ENCODE measurements at places on chromosomes 6 and 20.

DNA sequence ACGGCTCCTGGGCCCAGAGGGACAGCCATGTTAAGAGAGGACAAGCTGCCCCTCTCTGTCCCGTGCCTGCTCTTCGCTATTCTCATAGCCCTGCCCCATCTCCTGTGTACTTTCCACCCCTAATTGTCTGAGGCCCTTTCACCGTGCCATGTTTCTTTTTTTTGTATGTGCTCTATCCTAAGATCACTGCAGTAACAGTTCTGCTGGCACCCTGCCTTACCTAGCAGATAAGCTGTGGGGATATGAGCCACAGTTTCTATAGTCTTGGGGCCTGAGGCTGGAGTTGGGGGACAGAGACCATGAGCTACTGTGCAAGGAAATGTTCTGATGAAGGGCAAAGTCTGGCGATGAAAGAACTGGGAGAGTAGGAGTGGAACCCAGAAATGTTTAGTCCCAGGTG, 269.5 kb upstream of the CITED2 start:
- no peak for DNase-seq

GRCh38 chr20:36491901-36492617, 49.3 kb upstream of the MYL9 start:
- peak; percentile 45 for DNase-seq

- DNase-seq = no peak
These were observed 60.5 kb upstream of the GGTLC1 start for GRCh38 chr20:24049081-24049480.

GRCh38 chr6:137678451-137678850, 184.3 kb upstream of the OLIG3 start:
- no peak for DNase-seq

DNA sequence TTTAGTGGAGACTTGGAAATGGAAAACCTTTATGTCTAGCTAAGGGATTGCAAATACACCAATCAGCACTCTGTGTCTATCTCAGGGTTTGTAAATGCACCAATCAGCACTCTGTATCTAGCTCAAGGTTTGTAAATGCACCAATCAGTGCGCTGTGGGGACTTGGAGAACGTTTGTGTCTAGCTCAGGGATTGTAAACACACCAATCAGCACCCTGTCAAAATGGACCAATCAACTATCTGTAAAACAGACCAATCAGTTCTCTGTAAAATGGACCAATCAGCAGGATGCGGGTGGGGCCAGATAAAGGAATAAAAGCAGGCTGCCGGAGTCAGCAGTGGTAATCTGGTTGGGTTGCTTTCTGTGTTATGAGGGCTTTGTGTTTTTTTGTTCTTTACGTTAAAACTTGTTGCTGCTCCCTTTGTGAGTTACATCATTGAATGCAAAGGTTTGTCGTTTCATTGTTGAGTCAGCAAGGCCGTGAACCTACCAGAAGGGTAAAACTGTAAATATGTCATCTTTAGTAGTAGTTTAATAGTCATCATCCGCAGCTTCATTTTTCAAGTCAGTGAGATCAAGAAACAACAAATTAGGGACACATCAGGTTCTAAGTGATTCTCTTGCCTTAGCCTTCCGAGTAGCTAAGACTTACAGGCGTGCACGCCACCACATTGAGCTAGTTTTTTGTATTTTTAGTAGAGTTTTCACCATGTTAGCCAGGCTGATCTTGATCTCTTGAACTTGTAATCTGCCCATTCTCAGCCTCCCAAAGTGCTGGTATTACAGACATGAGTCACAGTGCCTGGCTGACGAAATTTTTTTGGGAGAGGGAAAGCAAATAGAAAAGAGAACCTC, 22.7 kb upstream of the NUP153 start:
- DNase-seq = no peak

- DNase-seq = no peak
These were observed 939.5 kb downstream of the EPHA7 start for GRCh38 chr6:92479831-92480230.

GRCh38 chr6:6952484-6952883, 155.3 kb upstream of the RREB1 start:
- DNase-seq = no peak

DNA sequence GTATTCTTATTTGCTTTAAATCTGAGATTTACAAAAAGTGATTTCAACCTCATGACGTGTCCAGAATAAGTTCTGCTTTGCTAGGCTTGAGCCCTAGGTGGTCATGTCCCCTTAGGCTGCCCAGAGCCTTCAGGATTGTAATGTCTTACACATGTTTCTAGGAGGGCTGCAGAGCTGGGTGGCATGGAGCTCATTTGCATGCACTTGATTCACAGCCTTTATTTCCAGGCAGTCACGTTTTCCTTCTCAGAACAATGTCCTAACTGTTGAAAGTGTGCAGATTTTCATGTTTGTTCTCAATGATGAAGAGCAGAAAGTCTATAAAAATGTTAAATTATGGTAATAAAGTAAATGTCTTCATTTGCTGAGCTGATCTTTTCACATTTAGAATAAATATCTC, 448.6 kb upstream of the SOX4 start:
- no peak for DNase-seq

DNA sequence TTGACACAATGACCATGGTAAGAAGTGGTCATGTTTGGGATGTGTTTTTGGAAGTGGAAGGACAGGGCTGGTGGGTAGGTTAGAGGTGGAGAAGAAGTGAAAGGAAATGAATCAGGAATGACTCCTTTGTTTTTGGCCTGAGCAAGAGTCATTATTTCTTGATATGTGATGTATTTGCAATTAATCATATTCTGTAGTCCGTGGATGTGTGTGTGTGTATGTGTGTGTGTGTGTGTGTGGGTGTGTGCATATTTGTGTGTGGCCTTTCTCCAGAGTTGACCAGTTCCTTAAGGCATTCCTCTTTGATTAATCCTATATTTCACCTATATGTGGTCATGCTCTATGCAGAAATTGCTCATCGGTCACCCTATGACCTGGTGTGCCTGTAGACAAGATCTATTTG, 130.7 kb downstream of the UTRN start:
- DNase-seq = no peak

DNA sequence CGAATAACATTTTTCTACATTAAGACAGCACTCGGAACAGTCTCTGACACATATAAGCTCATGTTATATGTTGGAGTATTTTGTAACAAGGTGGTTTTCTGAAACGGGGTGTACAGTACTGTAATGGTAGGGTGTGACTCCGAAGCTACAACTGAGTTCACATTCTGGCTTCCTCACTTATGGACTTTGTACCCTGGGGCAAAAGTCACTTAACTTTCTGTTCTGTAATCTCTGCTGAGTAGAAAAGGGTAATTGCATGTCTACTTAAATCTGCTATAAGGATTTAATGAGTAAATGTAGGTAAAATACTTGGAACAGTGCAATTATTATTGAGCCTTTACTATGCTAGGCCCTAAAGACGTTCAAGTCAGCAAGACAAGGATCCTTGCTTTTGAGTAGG, 4.7 kb upstream of the LTV1 start:
- DNase-seq = no peak

GRCh38 chr20:38825901-38826625, 20.6 kb downstream of the PPP1R16B start:
- DNase-seq = no peak

DNA sequence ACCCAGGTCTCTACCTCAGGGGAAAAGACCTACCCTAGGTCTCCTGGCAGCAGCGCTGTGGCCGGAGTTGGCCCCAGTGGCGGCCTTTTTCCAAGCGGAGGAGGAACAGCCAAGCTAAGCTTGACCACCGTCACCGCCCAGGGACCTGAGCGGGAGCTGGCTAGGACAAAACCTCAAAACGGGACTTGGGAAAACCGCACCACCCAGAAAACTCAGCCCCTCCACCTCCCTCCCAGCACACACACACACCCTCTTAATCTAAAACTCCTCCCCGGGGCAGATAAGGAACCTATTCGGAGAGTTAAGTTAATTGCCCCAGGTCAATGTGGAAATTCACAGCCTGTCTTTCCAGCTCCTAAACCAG, 2.7 kb upstream of the TRERF1 start:
- DNase-seq = no peak

DNA sequence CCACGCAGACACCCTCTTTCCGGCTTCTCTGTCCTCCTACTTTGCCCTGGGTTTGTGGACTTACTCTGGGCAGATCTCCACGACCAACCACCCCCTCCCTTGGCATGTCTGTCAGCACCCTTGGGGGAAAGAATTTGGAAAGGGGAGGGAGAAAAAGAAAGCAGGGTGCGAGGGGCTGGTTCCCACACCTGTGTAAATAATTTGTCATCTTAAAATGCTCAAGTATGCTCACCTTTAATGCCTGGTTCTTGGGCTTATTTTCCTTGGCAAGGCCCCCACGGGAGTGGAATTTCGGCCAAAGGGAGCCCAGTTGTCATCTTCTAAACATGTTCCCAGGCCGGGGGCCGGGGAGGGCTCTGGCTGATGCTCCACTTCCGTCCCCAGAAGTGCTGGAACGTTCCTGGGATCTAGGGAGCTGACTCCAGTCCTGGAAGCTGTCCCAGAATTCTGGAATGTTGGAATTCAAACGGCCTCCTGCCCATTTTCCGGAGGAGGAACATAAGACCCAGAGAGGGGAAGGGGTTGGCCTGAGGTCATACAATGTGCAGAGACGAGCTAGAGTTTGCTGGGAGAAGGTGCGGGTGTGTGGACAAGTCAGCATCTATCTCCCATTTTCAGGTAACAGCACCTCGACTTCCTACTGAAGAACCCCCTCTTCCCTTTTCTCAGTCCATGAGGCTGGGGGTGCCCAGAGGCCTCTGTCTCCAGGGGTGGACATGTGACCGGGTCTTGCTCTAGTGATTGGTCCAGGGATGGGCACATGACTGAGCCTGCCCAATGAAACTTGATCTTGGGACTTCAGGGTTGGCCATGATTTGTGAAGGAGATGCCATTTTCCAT, 122.3 kb downstream of the CEBPB start:
- DNase-seq = no peak

- DNase-seq = no peak
These were observed 12.3 kb downstream of the CYP21A2 start for GRCh38 chr6:32050562-32050961.

DNA sequence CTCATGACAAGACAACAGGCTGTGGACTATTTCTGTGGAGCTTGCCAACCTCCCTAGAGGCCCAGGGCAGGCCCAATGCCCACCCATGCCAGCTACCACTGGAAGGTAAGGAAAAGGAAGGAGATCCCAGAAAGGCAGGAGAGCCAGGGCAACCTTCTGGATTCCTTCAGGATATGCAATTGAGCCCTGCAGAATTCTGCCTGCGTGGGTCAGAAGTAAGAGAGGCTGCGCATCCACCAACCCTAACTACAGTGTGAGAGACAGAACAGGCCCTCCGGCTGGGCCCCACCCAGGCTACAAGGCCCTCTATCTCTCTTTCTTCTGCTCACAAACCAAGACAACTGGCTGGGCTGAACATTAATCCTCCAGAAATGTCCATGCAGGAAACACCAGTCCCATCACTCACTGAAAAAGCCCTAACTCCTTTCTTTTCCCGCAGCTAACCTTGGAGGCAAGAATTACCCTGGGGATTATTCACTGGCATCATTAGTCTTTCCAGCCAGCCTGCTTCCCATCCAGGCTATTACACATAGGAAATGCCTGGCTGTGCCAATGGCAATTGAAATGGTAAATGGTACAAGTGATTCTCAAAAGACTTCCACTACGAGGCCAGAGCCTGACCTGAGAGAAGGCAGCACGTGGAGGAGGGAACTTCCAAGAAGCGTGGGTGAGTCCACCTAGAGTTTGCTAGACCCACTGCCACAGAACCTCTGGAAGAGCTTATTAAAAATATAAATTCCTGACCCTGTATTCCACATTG, 15.2 kb downstream of the MAP1LC3A start:
- DNase-seq = no peak

DNA sequence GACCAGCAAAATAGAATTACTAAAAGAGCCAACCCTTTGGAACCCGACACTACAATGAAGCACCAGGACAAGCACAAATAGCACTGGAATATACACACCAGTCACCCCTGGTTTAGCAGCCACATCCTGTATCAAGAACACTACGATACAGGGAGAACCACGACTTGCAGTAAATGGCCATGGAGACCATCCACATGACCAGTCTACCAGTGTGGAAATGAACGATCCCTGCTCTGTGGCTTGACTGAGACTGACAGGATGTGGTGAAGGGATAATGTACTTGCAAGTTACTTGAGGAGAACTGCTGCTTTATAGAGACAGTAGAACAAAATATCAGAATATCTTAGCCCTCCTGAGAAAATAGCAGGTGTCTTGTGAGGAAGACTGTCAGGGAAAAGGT, 169.6 kb downstream of the COL9A1 start:
- DNase-seq = no peak

DNA sequence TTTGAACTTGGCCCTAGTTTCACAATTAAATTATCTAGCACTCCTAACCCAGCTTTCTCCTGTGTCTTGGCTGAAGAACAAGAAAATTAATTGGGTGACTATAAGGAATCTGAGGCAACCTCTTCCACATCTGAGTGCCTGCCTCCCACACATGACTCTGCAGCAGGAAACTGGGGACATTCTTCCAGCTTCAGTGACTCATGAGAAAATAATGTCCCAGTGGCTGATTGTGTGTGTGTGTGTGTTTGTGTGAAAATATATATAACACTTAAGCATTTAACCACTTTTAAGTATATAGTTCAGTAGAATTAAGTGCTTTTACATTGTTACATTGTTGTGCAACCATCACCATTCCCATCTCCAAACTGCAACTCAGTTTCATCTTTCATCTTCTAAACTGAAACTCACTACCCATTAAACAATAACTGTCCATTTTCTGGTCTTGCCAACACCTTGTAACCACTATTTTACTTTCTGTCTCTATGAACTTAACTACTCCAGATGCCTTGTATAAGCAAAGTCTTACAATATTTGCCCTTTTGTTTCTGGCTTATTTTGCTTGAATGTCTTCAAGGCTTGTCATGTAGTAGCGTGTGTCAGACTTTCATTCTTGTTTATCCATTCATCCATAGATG, 8.7 kb downstream of the TRIM38 start:
- DNase-seq = peak; percentile 80

DNA sequence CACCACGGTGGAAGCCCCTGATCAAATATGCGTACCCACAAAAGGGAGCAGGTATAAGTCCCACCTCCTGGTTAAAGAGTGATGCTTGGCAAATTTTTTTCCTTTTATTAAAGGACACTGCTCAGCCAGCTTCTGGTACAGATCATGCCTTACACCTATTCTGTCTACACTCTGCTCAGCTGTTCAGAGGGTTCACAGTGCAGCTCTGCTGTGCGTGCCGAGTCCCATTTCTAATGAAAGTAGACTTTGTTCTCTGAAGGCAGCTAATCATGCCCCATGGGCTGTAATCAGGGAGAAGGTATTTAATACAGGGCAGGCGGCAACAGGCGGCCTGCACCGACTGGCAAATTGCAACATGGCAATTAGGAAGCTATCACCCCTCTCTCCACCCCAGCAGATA, 16.3 kb downstream of the LRRC73 start:
- DNase-seq = no peak

DNA sequence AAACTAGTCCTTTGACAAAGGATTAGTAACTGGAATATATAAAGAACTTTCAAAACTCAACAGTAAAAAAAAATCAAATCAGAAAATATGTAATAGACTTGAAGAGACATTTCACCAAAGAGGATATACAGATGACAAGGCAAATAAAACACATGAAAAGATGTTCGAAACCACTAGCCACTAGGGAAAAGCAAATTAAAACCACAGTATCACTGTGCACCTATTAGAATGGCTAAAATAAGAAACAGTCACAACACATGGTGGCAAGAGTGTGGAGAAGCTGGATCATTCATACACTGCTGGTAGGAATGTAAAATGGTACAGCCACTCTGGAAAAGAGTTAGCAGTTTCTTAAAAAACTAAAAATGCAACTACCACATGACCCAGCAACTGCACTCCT, 14.9 kb downstream of the ZBTB2 start:
- DNase-seq = no peak

Measured in inflammatory macrophage (primary cell).